Stimulated activated CD4-positive, alpha-beta T cell treated with anti-CD3 and anti-CD28 coated beads, Interleukin-4, amount 100 ng/mL, for 24 hours (primary cell): ENCODE measurements at places on chromosomes 4 and X.

GRCh38 chrX:150365990-150366911 lies 3.1 kb downstream of the MAMLD1 start:
- DNase-seq: no peak

- peak; percentile 4 for DNase-seq
Observed at GRCh38 chrX:112844250-112844649, 3.6 kb upstream of the AMOT start.

GRCh38 chrX:32137525-32137924 lies 1065.7 kb upstream of the FTHL17 start:
- no peak for DNase-seq

DNA sequence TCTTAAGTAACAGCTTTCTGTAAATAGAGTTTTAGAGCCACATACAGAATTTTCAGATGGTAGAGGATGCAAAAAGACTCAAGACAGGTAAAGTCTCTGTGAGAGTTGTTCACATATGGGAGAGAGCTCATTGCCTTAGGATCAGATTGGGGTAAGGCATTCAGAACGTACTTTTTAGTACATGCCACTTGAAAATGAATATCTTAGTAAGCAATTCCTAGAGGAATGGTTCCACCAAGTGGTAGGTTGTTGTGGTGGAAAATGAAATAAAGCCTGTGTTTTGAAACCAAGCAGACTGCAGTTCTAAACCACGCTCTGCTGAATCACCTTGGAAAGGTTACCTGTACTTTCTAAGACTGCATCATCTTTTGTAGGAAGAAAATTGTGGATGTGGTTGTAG lies 547.0 kb upstream of the LCORL start:
- DNase-seq: no peak

DNA sequence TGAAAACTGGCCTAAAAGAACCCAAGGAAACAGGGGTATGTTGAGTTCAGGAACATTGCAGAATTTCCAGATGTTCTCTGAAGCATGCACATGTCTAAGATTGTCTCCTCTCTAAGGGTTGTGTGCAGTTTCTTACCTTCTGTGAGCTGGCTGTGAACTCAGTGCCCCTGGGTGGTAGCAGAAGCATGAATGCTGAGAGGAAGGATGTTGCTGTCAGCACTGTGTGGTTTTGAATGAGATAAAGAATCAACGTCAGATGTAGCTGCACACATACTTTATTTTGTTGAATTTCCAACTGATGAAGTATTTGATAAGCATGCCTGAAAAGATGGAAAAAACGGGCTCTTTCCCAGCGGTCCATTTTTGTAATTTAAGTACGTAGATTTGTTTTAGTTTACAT lies 23.8 kb upstream of the CD38 start:
- peak; percentile 48 for DNase-seq

GRCh38 chr4:90118527-90119195 lies 8.5 kb upstream of the CCSER1 start:
- DNase-seq: no peak

GRCh38 chr4:188254211-188254610 lies 115.0 kb downstream of the TRIML1 start:
- DNase-seq: no peak

- DNase-seq: no peak
Observed at GRCh38 chr4:183437452-183437851, 7.0 kb upstream of the CDKN2AIP start.

DNA sequence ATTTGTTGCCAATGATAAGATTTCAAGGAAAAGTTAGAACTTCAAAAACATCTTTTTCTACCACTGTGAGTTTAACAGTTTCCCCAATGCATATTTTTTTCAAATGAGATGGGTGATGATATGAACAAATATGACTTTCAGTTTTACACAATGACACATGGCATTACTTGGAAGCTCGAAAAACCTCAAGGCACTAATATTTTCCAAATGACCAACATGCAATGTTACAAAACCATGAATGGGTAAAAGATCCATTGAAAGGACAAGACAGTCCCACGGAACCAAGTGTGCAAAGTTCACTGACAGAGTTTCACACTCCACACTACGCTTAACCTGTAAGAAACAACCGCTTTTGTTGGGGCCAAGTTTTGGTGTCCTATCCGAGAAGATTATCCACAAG lies 84.5 kb downstream of the CD99L2 start:
- DNase-seq: no peak

DNA sequence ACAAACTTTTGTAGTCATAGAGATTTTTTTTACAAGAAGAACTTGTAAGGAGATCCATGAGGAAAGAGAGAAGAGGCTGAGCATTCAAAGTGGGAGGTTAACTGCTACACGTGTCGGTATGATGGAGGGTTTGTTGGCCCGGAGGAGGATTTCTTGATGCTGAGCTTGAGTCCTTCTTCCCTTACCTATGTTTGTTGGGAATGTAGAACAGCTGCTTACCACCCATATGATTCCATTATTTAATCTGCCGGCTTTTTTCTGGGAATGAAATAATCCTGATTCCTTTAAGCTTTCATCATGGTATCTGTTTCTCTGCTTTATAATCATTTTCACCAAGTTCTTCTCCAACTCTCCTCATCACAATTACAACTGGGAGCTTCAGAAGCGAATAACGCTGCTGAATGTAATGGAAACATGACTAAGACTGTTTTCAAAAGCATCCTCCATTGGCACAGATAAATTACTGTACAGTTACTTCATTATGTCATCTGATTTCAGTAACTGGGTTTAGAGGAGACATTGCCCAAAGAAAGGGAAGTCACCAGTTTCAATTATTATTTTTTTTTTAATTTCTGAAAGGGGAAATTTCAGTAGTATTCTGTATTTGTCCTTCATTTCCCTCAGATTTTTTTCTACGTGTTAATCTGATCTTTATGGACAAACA lies 420.6 kb downstream of the SPRY1 start:
- DNase-seq: no peak

- no peak for DNase-seq
Observed at GRCh38 chr4:140242357-140243277, 88.6 kb upstream of the MAML3 start.

- DNase-seq: no peak
Observed at GRCh38 chr4:160184884-160185283, 1082.0 kb downstream of the RAPGEF2 start.

DNA sequence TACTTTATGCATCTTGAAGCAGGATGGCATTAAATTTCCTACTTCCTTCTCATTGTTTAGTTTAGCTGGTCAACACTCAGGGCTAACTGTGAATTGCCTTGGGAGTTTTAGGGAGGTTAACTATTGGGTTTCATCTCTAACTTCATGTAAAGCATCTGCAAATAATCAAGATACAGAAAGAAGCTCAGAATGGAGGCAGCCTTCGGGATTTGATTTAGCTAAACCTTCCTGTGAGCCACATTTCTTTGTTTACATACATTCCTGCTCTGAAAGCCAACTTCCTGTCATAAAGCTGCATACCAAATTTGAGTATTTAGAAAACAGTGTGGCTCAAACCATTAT lies 131.7 kb upstream of the PCDH18 start:
- no peak for DNase-seq

DNA sequence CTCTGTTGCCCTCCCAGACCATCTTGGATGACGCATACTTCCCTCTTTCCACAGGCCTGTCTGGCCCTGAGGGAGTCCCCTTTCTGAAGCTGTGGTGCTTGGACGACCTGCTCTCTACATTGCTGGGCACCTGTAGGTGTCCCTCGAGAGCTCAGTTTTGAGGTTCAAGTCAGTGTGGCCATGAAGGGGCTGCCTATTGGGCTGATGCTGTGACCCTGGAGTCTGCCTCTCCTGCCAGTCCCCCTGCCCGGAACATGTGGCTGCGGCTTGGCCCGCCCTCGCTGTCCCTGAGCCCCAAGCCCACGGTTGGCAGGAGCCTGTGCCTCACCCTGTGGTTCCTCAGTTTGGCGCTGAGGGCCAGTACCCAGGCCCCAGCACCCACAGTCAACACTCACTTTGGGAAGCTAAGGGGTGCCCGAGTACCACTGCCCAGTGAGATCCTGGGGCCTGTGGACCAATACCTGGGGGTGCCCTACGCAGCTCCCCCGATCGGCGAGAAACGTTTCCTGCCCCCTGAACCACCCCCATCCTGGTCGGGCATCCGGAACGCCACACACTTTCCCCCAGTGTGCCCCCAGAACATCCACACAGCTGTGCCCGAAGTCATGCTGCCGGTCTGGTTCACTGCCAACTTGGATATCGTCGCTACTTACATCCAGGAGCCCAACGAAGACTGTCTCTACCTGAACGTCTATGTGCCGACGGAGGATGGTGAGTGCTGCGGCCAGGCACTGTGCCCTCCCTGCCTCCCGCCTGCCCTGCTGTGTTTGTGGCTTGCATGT lies 3.0 kb downstream of the NLGN3 start:
- DNase-seq: no peak

GRCh38 chr4:107509615-107510014 lies 210.4 kb downstream of the PAPSS1 start:
- no peak for DNase-seq

- no peak for DNase-seq
Observed at GRCh38 chr4:55636656-55636999, 530 bp upstream of the NMU start.

DNA sequence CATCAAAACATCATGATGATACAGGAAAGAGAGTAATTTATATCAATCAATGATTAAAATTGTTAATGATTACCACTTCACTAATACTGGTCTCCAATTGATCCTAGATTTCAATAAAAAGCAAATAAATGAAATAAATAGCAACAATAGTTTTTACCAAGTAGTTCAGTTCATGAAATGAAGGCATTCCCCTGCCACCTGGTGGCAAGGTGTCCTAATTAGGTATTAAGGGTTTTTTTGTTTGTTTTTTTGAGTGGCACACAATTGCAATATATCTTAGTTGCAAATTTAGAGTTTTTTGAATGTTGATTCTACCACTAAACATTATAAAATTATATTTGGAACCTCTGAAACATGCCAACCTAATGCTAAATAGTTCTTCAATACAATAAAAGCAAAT lies 157.4 kb upstream of the PDE5A start:
- no peak for DNase-seq

DNA sequence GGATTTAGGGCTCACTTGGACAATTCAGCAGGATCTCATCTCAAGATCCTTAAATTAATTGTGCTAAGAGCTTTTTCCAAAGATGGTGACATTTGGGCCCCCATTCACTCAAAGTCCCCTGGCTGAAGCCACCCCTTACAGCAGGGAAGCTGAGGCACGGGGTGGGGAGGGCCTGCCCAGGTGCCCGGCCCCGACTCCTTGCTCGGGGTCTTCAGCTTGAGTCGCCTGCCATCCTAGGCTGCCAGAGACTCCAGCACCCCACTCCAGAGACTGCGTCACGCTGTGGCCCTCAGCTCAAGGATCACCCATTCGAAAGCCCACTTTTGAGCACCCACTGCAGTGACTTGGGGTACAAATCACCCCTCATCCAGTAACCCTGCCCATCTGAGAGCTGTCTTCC lies 39.2 kb upstream of the GPR78 start:
- no peak for DNase-seq

GRCh38 chrX:87517571-87518141 lies at the start of gene KLHL4:
KLHL4 (plus strand) TSS chrX:87517802; CDS start chrX:87517894, 92 bp downstream.
- no peak for DNase-seq

DNA sequence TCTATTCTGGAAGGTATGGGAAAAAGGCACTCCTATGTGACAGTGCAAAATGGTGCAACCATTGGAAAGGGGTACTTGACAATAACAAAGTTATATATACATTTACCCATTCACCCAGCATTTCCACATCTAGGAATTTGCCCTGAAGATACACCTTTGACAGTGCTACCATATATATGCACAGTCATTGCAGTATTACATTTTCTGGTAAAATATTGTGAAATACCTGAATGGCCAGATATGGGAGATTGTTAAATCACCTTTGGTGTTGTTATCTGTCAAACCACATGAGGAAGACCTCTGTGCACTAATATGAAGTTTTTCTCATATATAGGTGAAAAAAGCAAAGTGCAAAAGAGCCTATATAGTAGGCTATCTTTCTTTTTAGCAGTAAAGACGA lies 53.5 kb downstream of the SMAD1 start:
- no peak for DNase-seq

DNA sequence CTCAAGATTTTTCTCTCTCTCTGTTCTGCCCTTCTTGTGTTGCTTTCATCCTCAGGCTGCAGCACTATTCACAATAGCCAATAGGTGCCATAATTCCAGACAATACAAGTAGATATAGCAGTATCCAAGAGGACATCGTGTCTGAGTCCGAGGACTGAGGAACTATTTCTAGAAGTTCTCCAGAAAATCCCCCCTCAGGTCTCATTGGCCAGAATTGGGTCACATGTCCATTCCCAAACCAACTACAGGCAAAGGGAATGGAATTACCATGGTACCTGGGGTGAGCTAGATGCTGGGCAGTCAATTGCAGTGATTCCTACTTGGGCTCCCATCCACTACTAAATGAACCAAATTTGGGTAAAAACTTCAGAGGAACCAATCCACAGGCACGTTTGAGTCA lies 301.9 kb upstream of the RASGEF1B start:
- no peak for DNase-seq

- no peak for DNase-seq
Observed at GRCh38 chr4:167873496-167873895, 218.8 kb upstream of the ANXA10 start.

DNA sequence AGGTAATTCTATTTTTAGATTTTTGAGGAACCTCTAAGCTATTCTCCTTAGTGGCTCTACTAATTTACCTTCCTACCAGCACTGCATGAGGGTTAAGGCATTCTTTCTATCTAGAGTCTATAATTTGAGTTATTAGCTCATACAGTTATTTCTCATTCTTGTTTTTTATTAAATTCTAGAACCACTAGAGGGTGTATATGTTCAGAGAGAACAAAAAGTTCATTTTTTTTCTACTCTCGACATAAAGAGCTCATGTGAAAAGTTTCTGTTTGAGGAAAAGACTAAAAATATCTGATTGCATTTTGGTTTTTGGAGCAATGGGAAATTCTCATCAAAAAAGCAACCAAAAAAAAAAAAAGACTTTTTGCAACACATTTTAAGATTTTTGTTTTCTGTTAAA lies 57.0 kb upstream of the LRAT start:
- DNase-seq: no peak

DNA sequence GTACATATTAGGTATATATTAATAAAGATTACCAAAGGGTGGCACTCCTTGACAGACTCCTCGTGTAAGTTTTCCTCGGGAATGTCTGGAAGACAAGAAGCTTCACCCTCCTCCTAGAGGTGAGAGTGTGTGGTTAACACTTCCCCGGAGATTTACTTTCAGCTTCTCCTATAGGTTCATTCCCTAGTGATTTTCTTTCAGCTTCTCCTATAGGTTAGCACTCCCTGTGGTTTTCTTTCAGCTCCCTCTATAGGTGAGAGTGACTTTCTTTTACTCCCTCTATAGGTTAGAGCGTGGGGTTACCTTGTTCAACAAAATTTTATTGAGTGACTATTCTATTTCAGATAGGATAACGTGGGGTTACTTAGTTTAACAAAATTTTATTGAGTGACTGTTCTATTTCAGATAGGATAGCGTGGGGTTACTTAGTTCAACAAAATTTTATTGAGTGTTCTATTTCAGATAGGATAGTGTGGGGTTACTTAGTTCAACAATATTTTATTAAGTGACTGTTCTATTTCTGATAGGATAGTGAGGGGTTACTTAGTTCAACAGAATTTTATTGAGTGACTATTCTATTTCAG lies 106.0 kb upstream of the PLAC1 start:
- no peak for DNase-seq
